ENCODE measurements at places on chromosomes 5 and 9. TPM values are rescaled to one million over a fixed set of nuclear protein-coding genes. Genes with fewer than 3 reads are reported as not detected.
A peak's percentile ranks its signal among the peaks of the same experiment; 100 is the strongest.

KIF4B gene
- not detected for total RNA-seq

NEUROG1 gene
- total RNA-seq, result not detected

GFRA3 gene
- total RNA-seq, result not detected

ZNF618 gene
- total RNA-seq, result 16.1 TPM

NR3C1 gene
- total RNA-seq, result 18.4 TPM

FAM221B gene
- not detected for total RNA-seq

PRRX2 gene
- total RNA-seq, result 112 TPM

SPINK4 gene
- total RNA-seq, result not detected

MROH2B gene
- not detected for total RNA-seq

HAPLN1 gene
- 2.0 TPM for total RNA-seq

GRCh38 chr5:122429545-122430318 is 117.7 kb downstream of the SNCAIP start:
- peaks cover 4% of the 10 kb centered on the region for H3K4me1 ChIP-seq
- no peaks in the 10 kb centered on the region for H3K36me3 ChIP-seq
- H3K27ac ChIP-seq, result no peak overlapping the region

DNA sequence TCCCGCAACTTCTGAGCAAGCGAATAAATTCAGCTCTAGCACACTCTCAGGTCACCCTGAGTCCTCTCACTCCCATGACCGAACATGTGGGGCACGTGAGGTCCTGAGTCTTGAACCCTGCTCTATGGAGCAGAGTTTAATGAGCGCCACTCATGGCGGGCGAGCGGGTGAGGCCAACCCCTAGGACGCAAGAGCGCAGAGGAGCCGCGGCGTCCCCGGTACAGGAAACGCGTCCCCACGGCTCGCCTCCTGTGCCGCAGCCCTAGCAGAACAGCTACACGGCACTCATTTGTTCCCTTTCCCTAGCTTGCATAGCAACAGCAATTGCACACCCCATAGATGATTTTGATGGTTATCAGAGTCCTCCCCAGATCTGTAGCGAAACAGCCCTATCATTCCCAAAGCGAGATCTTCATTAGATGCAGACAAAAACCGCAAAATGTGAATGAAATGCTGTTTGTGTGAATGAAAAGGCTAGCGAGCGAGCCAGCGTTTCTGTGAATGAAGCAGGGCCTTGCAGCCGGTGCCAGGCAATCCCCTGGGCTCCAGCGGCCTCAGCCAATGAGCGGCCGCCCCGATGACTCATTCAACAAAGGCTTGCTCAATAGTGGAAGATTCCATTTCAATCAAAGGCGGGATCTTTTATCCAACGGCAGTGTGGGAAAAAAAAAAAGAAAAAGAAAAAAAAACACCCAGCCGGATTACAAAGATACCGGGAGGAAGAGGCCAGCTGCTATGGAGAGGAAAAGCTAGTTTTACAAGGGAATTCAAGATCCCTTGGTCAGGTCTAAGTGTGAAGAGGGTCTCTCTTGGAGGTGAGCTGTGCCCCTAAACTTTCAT is 1.5 kb upstream of the SHC3 start:
- peak overlapping the region; percentile 41 for H3K4me3 ChIP-seq
- H3K36me3 ChIP-seq, result no peaks in the 10 kb centered on the region

GRCh38 chr5:136730426-136730825 is 365.1 kb upstream of the TRPC7 start:
- no peaks in the 10 kb centered on the region for H3K27me3 ChIP-seq
- H3K4me1 ChIP-seq, result no peaks in the 10 kb centered on the region
- no peak overlapping the region for H3K27ac ChIP-seq
- DNase-seq, result no peak
- H3K4me3 ChIP-seq, result no peak overlapping the region

DNA sequence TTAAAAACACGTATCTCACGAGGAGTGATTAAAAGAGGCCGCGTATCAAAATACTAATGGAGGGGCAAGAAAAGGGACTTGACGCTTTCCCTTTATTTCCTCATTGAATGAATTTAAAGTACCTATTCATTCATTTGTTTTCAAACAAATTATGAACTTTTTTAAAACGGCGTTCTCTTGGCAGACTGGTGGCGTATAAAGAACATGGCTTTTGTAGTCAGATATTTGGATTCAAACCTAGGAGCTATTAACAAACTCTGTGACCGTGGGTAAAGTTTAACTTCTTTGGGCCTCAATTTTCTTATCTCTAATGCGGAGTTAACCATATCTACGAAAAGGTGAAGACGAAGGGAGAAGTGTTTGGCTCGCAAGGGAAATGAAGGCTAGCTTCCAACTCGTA is 876 bp downstream of the CAAP1 start:
- no peak for DNase-seq
- peak overlapping the region; percentile 98 for H3K4me3 ChIP-seq
- H3K4me1 ChIP-seq, result peaks cover 16% of the 10 kb centered on the region
- H3K36me3 ChIP-seq, result peaks cover 2% of the 10 kb centered on the region
- peak overlapping the region; percentile 97 for H3K27ac ChIP-seq

GRCh38 chr5:143641549-143642355 is 170.2 kb upstream of the HMHB1 start:
- no peak overlapping the region for H3K27ac ChIP-seq
- no peaks in the 10 kb centered on the region for H3K27me3 ChIP-seq
- H3K4me3 ChIP-seq, result no peak overlapping the region
- peaks cover 7% of the 10 kb centered on the region for H3K4me1 ChIP-seq
- DNase-seq, result no peak
- H3K36me3 ChIP-seq, result no peaks in the 10 kb centered on the region

GRCh38 chr5:105684799-105685198 is 1985.9 kb downstream of the EFNA5 start:
- no peak overlapping the region for H3K4me3 ChIP-seq
- no peak overlapping the region for H3K27ac ChIP-seq
- H3K27me3 ChIP-seq, result no peaks in the 10 kb centered on the region

DNA sequence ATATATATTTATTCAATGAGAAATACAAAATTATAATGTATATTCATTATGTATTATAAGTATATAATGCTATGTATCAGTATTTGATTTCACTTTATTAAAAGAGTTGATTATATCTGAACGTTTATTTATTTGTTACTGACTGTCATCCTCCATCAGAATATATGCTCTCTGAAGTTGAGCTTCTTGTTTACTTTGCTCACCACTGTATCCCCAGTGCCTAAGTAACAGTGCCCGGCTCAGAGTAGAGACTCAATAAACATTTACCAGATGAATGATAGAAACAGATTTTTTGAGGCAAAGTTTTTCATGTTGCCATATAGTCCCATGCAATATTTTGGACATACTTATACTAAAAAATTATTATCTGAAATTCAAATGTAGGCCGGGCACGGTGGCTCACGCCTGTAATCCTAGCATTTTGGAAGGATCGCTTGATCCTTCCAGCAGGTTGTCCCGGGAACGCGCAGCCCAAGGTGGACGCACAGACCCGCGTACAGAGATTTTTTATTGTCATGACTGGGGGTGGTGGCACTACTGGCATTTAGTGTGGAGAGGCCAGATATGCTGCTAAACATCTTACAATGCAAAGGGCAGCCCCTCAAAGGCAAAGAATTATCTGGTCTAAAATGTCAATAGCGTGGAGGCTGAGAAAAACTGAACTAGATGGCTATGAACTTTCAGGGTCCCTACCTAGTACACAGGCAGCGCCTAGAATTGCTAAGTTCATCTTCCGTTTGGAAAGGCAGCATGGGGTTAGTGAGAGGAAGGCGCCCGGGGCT is 761 bp upstream of the DNAJC25 start:
- H3K27ac ChIP-seq, result peak overlapping the region; percentile 84
- H3K4me1 ChIP-seq, result no peaks in the 10 kb centered on the region
- DNase-seq, result no peak

DNA sequence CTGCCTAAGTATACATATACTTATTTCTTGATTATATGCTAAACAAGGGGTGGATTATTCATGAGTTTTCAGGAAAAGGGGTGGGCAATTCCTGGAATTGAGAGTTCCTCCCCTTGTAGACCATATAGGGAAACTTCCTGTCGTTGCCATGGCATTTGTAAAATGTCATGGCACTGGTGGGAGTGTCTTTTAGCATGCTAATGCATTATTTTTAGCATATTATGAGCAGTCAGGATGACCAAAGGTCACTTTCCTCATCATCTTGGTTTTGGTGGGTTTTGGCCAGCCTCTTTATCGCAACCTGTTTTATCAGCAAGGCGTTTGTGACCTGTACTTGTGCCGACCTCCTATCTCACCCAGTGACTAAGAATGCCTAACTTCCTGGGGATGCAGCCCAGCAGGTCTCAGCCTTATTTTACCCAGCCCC is 80.9 kb downstream of the ALDH7A1 start:
- no peaks in the 10 kb centered on the region for H3K27me3 ChIP-seq
- H3K36me3 ChIP-seq, result no peaks in the 10 kb centered on the region
- H3K4me3 ChIP-seq, result no peak overlapping the region
- DNase-seq, result no peak

- no peak for DNase-seq
- no peaks in the 10 kb centered on the region for H3K4me1 ChIP-seq
- H3K27ac ChIP-seq, result no peak overlapping the region
- no peak overlapping the region for H3K4me3 ChIP-seq
- no peaks in the 10 kb centered on the region for H3K36me3 ChIP-seq
- no peaks in the 10 kb centered on the region for H3K27me3 ChIP-seq
Measured at GRCh38 chr5:156498226-156498980, 171.4 kb downstream of the SGCD start.

DNA sequence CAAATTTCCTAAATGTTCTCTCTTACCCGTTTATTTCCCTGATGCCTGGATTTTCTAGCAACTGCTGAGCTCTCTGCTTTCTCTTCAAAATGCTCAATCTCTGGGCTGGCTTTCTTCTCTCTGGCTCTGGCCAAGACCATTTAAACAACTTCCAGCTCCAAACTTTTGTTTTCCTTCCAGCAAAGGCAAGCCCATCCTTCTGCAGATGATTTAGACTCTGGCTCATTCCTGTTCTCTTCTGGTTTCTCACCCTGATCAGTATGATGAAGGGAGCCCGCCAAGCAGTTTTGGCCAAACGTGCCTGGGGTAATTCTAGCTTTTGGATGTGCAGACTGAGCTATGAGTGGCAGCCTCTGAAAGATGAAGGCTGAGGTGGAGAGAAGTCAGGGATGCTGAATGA is 78.1 kb downstream of the HSPA4 start:
- no peak overlapping the region for H3K27ac ChIP-seq
- no peaks in the 10 kb centered on the region for H3K27me3 ChIP-seq
- H3K4me1 ChIP-seq, result no peaks in the 10 kb centered on the region
- H3K4me3 ChIP-seq, result no peak overlapping the region
- H3K36me3 ChIP-seq, result no peaks in the 10 kb centered on the region

GRCh38 chr5:118553662-118554061 is 434.7 kb downstream of the DTWD2 start:
- H3K27ac ChIP-seq, result peak overlapping the region; percentile 3
- H3K27me3 ChIP-seq, result no peaks in the 10 kb centered on the region
- peak; percentile 20 for DNase-seq

GRCh38 chr5:97163360-97163764 is 19.7 kb downstream of the RIOK2 start:
- DNase-seq, result no peak
- peaks cover 44% of the 10 kb centered on the region for H3K36me3 ChIP-seq
- H3K4me1 ChIP-seq, result no peaks in the 10 kb centered on the region
- H3K4me3 ChIP-seq, result no peak overlapping the region

GRCh38 chr5:114447084-114447773 is 85.4 kb downstream of the KCNN2 start:
- H3K36me3 ChIP-seq, result no peaks in the 10 kb centered on the region
- H3K27ac ChIP-seq, result no peak overlapping the region
- H3K27me3 ChIP-seq, result no peaks in the 10 kb centered on the region
- H3K4me1 ChIP-seq, result no peaks in the 10 kb centered on the region
- no peak overlapping the region for H3K4me3 ChIP-seq
- no peak for DNase-seq

DNA sequence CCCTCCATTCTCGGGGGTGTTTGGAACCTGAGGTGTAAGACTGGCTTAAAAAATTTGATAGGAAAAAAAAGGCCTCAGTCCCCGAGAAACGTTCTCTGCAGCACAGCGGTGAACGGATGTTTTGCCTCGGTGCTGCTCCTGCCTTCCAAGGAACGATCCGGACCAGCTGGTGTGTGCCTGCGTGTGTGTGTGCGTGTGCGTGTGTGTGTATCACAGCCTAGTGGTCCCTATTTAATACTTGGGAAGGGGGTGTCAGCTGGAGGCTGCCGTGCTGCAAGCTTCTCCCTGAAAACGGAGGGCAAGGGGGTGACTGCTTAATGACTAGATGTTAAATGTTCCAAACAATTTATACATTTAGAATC is 76.9 kb downstream of the LHX2 start:
- no peak overlapping the region for H3K27ac ChIP-seq
- H3K4me1 ChIP-seq, result no peaks in the 10 kb centered on the region
- H3K4me3 ChIP-seq, result no peak overlapping the region
- H3K27me3 ChIP-seq, result no peaks in the 10 kb centered on the region
- DNase-seq, result no peak

GRCh38 chr5:51185850-51186329 is 197.4 kb upstream of the ISL1 start:
- DNase-seq, result no peak
- H3K27me3 ChIP-seq, result no peaks in the 10 kb centered on the region
- H3K36me3 ChIP-seq, result no peaks in the 10 kb centered on the region
- no peak overlapping the region for H3K27ac ChIP-seq
- H3K4me1 ChIP-seq, result no peaks in the 10 kb centered on the region
